ENCODE measurements at places on chromosomes 6 and 20.
A peak's percentile ranks its signal among the peaks of the same experiment; 100 is the strongest.

- peak; percentile 75 for DNase-seq
These were observed 308.1 kb downstream of the FOXC1 start for GRCh38 chr6:1917626-1918371.

- DNase-seq = no peak
These were observed 143.9 kb upstream of the ZNF217 start for GRCh38 chr20:53737396-53738038.

DNA sequence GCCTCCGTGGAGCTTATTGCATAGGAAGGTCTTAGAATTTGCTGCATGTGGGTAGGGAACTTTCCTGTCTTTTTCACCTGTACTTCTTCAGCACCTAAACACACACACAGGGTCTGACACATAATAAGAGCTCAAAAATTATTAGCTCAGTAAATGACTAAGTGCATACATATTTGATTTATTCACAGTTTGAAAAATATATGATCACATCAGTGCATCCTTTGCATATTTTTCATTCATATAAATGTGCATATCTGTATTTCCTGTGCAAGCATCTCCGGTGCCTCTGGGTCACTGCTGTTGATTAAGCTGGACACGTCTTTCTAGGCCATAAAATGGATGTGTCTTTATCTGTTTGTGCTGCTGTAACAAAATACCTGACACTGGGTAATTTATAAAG, 234.7 kb downstream of the UST start:
- DNase-seq = no peak

- no peak for DNase-seq
These were observed 251.9 kb upstream of the IRAK1BP1 start for GRCh38 chr6:78615430-78615904.

DNA sequence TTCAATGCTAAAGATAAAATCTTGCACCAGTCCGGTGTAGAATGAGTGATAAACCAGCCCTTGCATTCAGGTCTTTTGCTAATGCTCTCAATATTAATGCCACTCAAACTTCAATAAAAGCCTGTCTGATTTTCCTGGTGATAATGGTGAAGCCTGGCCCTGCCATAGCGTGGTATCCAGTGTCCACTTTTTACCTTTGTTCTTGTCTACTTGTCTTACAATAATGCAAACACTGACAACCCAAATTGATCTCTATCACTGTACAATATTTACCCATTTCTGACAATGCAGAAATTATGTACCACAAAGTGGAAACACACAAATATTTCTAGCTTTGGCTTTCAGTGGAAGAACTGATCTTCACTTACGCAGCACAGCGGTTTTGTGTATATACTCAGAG, 189.1 kb downstream of the ZDHHC14 start:
- no peak for DNase-seq

DNA sequence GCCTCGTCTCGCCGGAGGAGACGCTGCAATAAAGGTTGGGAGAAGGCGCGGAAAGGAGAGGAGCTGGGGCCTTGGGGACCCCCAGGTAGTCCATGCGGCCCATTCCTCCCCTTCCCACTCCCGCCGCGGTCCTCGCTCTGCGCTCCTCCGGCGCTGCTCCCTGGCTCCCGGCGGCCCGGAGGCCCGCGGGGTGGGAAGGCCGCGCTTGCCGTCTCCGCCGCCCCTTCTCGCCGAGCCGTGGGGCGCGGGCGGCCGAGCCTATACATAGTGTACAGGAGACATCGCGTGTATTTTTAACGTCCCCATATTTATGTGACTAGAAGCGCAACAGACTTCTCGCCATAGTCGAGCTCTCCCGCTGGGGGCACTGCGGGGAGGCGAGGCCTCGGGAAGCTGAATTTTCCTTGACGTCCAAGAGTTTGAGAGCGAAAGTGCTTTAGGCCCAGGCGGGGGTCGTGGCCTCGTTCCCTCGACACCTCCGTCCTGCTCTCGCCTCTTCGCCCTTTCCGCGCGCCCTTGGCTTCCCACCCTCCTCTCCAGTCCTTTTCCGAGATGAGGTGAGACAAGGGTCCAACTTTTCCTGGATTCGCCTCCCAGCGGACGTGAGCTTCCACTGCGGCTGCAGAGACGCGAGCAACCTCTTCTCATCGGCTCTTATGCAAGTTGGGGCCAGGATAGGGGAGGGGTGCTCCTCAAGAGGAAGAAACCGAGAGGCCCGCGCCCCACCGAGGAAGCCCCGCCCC, 29.0 kb downstream of the SLC12A5 start:
- no peak for DNase-seq

GRCh38 chr6:139962654-139963347, 588.4 kb upstream of the CITED2 start:
- DNase-seq = no peak

DNA sequence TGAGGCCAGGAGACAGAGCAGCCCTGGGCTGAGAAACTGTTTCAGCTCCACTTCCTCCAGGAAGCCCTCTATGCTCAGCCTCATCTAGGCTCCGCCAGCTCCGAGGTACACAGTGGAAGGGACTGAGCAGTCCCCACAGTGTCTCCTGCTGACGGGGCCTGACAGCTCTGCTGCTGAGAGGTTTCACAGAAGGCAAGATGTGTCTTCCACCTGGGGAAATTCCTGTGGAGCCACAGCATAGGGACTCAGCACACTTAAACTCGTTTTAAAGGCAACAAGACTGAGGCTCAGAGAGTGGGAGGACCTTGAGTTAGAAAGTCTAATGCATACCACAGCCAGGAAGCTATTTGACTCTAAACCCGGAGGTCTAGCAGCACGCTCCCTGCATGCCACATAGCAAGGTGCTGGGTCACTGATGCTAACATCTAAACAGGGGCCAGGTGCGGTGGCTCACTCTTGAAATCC, 6.8 kb downstream of the ADA start:
- peak; percentile 58 for DNase-seq

GRCh38 chr6:24431045-24431451, 28.3 kb downstream of the MRS2 start:
- no peak for DNase-seq

- DNase-seq = no peak
These were observed 205.4 kb upstream of the BMP2 start for GRCh38 chr20:6562111-6562510.

DNA sequence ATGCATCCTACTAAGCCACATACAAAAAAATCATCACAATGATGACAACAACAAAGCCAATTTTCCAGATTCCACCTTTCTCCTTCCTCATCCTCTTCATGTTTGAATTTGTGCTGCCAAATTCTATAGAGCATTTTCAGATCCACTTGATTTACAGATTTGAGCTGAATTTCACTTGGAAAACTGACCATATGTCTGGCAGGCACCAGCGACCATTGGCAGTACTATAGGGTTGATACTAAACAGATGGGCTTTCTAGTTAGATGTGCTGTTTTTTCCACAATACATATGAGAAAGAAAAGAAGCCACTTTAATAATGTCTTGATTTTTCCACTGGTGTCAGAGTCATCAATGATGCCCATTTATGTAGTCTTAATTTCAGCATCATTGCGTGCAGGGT, 127.0 kb downstream of the PHACTR3 start:
- DNase-seq = no peak

DNA sequence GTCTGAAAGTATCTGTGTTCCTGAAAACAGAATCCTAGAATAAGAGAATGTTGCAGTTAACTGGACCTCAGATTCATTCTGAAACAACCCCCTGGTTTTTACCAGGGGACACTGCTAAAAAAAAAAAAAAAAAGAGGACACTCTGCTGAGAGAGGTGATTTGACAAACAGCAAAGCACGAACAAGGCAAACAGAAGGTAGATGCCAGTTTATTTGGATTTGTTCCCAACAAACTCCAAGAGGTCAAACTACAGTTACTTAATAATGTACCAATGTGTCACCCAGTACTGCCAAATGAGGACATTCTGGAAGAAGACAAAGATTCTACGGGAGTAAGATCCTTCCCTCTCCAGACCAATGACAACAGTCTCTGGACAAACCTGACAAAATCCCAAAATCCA, 40.6 kb upstream of the SLC22A16 start:
- DNase-seq = no peak

GRCh38 chr20:33894798-33895197, 83.7 kb downstream of the CHMP4B start:
- DNase-seq = no peak

GRCh38 chr6:15915508-15916178, 213.2 kb upstream of the MYLIP start:
- DNase-seq = no peak

DNA sequence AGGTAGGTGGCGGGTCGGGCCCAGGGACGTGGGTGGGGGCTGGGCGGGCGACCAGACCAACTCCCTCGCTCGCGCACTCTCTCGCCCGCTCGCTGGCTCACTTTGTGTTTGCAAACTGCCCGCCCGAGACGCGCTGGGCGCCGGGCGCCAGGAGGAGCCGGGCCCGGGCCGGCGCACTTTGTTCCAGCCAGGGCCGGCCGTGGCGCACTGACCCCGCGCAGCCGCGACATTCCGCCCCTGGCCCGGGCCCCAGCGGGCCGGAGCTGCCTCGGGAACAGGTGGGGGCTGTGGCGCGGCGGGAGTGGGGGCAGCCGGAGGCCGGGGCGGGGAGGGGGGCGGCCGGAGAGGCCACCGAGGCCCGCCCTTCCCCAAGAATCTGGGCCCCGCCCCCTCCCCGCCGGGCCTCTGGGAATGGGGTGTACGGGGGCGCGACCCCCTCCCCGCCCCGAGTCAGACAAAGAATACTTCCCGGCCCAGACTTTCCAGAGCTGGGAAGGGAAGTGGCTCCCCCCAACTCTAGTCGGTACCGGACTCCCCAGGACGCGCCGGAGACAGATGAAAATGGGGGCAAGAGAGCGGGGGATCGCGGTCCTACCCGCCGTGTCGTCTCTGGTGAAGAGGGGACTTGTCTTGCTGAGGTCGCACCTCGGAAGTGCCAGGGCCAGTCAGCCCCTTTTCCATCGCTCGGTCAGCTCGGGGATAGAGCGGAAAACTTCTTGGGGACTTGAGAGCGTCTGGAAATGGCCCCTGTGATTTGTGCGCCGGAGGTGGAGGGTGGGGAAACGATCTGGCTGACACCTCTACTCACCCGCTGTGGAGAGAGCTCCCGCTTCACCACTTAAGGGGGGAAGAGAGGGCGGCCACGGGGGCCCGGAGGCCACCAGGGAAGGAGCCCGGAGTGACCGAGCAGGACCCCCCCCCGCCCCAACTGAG, 951 bp downstream of the FOXP4 start:
- DNase-seq = peak; percentile 64

GRCh38 chr6:116399287-116399686, 28.5 kb downstream of the DSE start:
- no peak for DNase-seq

DNA sequence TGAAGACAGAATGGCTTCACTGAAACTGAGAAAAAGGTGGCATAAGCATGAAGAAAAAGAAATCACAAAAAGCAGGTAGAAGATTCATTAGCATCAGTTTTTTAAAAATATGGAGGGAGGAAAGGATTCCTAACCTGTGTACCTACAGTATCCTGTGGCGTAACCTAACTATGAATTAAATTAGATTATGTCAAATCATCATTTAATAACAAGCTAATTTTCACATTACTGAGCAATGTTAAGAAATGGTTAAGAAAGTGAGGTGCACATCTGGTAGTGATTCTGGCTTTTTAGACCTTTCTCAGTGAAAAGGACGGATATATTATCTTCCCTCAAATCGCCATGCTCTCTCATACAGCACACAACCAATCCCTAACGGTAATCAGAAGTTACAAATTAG, 12.5 kb downstream of the CD164 start:
- DNase-seq = no peak

- DNase-seq = no peak
These were observed 106.3 kb downstream of the NKAIN2 start for GRCh38 chr6:123909989-123910388.

GRCh38 chr6:167547328-167547692, 222.4 kb downstream of the TTLL2 start:
- DNase-seq = no peak

DNA sequence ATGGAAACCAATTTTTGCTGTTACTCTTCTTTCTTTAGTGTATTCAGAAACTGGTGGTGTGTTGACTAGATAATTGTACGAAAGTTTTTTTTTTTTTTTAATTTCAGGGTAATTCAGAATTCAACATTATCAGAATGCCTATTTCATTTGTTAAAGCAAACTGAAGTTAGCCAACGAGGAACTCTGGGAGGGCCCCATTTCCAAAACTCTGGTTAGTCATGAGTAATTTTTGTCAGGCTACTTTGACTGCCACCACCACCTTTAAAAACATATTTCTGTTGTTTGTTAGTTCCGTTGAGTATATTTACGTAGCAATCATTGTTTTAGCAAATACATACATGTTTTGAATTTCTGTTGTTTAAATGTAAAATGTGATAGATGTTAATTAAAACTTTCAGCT, 763 bp downstream of the ZKSCAN8 start:
- DNase-seq = no peak

DNA sequence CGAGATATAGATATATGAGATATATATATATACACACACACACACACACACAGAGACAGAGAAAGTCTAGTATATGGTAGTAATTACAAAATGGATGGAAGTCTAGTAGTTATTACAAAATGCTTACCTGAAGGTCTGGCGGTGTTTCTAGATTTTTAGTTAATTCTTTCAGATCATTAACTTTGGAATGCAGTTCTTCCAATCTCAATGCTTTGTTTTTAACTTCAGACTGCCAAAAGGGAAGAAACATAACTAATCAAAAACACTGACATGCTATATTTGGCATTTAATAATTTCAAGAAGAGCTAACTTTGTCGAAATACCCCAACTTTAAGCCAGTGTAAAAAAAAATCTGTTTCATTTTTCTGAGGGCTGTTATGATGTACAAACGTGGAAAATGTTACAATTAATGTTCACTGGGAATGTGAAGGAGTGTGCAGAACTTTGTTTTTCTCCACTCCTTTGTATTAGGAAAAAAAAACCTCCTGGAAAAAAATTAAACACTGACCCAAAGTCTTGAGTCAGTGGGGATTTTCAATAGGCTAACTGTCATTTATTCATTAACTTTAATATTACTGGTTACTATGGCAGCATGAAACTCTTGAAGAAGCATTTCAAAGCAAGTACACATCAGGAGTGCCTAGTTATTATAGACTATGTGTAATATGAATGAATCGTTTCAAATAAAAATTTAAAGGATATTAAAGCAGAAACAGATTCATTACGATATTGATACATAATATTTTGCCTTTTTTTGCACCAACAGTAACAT, 232.9 kb downstream of the SYNE1 start:
- DNase-seq = no peak

GRCh38 chr6:37365791-37366190, 12.0 kb downstream of the RNF8 start:
- no peak for DNase-seq

DNA sequence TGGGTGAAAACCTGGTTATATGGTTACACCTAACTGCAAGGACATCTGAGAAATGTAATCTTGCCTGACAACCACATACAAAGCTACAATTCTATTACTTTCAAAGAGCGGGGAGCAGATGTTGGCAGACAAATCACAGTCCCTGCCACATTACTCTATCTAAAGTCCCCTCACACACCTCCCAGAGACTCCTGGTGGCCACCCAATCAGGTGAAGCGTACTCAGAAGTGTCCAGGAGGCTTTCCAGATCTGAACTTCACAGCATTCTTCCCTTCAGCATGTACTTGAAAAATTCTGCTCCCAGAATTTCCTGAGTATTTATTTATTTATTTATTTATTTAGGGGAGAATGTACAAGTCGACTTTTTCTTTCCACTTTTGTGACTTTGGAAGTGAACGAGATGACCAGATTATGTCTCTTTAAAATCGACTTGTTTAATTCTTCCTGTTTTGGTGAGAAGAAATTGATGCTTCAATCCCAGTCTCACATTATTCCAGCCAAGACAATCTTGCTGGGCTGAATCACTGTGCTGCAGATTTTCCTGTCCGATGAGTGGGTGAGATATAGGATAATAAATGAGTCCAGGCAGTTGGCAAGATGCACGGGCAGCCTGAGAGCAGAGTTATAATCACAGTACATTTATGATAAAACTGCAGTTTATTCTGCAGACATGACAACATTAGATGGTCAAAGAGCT, 46.9 kb upstream of the POPDC3 start:
- no peak for DNase-seq

All from activated T-cell treated with anti-CD3 and anti-CD28 coated beads, Interleukin-2, amount 50 U/mL, for 48 hours (primary cell).